ENCODE measurements at places on chromosomes 2 and 18.

DNA sequence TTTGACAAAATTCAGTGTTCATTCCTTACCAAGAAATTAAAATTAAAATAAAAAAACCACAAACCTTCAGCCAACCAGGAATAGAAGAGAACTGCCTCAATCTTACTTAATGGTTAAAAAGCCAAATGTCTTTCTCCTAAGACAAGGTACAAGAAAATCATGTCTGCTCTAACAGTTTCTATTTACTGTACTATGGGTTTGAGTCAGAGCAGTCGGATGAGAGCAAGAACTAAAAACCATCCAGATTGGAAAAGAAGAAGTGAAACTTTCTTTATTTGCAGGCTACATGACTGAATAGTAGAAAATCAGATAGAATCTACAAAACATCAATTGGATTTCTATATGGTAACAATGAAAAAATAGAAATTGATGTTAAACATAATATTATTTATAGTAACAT lies 555.5 kb upstream of the TNP1 start:
- DNase-seq: no peak

DNA sequence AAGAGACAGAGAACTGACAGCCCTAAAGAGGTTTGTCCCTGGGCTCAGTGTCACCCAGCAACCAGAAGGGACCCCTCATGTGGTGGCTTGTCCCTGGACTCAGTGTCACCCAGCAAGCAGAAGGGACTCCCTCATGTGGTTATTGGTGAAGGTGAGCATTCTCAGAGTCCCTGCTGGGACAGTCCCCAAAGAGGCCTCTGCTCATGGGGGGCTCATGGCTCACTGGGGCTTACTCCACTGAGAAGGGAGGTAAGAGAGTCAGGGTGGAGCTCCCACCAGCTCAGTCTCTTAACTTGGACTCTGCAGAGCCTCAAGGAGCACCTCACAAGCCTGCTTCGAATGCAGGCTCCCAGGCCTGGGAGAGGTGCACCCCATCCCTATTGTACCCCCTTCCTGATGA lies 145.2 kb upstream of the COPS8 start:
- no peak for DNase-seq

DNA sequence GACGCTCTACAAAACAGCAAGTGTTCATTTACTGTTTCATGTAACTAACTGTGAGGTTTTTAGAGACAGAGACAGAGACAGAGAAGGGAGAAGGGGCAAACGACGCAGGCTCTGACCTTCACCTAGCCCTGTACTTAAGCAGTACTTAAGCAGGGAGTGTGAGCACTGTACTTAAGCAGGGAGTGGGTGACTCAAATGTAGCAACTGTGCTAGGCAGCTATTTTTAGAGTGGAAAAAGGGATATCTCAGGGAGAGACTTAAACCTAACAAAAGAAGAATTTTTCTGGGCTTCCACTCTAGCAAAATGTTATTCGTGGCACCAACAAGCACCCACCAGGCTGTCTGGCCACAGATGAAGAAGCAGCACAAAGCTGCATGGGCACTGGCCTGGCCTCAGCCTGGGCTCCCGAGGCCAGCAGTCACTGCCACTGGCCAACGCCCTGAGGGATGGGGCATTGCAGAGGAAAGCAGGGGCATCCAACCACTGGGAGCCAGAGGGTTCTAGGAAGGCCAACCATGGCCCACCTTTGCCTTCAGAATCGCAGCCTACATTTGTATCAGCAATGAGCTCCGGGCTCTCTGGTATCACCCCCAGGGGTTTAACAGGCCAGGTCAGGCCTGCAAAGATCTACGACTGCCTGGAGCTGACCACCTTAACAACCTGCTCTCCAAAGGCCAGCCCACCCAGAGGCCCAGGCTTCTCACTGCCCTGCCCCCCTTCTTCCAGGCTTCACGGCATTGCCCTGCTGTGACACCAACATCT lies 154.3 kb downstream of the TTC32 start:
- DNase-seq: no peak

- DNase-seq: no peak
These were observed 1.8 kb upstream of the ALPP start for GRCh38 chr2:232376713-232377112.

DNA sequence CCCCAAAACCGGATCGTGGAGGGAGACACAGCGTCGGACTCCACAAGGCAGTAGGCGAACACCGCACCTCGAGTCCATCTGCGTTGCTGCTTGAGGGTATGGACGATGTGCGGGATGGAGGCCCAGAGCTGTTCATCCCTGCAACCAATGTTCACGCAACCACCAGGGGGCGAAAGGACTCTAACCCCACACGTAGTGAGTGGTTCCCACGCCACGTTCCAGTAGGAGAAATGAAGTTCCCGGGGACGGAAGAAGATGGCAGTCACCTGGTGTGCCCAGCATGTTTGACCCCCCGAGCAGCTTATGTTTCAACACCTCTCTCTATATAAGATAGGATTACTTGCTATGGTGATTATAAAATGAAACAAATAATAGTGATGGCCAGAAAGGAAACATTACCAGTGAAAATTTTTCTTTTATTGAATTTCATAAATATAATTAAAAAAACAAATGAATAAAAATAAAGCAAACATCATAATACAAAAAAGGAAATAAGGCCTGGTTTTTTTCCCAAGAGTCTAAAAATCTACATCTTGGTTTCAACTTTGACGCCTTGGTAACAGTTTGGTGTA lies 184.3 kb downstream of the SH3BP4 start:
- peak; percentile 11 for DNase-seq

DNA sequence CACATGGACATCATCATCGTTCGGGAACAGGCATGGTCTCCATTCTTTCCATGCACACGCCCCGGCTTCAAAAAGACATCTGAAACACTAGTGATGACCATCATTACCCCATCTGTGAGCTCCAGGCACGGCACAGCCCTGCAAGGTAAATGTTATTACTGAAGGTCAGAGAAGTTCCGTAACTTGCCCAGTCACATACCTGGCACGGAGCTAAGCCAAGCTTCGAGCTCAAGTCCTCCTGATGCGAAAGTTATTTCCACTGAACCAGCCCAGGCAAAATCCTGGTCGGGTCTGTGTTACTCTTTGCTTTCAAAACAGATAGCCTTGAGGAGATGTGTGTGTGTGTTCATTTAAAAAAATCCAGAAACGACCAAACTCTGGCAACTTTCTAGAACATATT lies 22.8 kb downstream of the FHL2 start:
- DNase-seq: no peak

DNA sequence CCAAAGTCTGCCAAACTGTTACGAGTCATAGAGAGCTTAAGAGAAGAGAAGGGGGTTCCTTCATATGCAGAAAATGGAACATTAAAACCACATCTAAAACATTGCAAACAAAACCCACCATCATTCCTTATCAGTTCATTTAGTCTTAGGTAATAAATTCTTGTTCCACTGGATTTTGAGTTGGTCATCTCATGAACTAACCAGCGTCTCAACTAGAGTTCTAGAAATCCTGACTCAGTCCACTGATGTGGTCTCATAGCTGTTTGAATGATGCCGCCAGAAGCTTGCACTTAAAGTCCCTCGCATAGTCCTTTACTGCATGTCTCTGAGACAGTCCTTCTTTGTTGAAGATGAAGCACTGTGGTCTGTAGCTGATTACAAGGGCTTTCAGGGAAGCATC lies 15.0 kb upstream of the CAB39 start:
- no peak for DNase-seq

DNA sequence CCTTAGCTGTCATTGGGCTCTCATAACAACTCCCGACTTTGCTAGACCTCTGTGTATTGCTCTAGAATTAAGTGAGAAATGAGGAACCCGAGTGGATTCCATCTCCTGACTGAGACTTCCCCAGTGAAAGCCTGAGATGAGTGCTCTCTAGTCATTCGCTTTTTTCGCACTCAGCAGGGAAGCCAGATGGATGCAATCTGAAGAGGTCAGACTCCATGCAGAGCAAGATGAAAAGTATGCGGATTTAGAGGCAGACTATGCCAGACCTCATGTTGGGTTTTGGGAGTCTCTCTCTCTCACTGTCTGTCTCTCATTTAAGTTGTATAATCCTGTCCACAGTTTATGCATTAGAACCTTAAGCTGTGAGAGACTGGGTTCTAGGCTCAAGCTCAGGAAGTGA lies 88.6 kb downstream of the SLC5A7 start:
- no peak for DNase-seq

DNA sequence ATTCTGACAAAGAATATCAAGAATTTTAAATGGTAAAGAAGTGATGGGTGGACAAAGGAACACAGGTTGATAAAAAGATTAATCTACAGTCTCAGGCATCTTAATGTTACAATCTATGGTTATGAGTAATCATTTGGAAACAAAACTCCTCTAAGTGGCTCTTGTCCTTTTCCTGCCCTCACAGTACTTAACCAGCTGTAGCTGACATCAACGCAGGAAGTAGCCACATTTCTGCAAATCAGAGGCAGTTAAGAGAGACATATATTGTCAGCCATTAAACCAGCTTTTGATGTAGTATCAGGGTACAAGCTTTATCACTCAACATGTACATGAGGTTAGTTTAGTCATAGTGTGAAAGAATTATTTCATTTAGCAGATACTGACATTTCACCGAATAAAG lies 244.6 kb downstream of the NR4A2 start:
- DNase-seq: no peak

DNA sequence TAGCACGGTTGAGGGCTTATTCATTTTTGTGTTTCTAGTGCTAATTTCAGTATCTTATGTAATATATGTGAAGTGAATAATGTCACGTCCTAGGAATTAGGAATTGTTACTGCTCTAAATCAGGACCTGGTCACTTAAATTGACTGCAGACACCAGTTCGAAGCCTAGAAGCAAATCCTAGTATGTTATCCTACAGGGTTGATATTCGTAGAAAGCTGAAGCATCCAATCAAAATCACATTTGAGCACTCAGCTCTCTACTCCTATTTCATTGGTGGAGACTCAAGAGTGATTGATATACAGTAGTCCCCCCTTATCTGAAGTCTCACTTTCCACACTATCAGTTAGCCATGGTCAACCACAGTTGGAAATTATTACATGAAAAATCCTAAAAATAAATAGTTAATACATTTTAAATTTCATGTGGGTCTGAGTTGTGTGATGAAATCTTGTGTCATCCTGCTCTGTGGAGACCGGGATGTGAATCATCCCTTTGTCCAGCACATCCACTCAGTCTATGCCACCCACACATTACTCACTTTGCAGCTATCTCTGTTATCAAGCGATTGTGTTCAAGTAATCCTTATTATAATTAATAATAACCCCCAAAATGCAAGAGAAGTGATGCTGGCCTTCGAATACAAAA lies 35.2 kb upstream of the SCN9A start:
- no peak for DNase-seq

DNA sequence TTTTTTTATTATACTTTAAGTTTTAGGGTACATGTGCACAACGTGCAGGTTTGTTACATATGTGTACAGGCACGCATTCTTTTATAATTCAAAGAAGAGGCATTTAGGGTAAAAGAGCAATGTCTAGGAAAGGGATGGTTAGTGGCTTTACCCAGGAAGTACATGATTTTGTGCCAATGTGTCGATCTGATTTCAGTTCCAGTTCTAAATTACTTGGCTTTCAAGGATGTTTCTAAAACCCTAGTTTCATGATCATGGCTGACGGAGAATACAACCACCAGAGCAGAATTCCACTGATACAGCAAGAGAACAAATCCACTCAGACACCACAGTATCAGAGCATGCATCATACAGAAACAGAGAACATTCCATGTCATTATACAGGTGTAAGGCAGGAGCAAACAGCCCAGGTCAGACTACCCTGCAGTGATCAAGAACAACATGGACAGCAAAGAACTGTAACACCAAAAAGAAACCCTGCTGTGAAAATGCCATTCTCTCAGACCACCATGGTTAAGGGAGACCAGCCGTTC lies 116.7 kb upstream of the STK17B start:
- DNase-seq: no peak

DNA sequence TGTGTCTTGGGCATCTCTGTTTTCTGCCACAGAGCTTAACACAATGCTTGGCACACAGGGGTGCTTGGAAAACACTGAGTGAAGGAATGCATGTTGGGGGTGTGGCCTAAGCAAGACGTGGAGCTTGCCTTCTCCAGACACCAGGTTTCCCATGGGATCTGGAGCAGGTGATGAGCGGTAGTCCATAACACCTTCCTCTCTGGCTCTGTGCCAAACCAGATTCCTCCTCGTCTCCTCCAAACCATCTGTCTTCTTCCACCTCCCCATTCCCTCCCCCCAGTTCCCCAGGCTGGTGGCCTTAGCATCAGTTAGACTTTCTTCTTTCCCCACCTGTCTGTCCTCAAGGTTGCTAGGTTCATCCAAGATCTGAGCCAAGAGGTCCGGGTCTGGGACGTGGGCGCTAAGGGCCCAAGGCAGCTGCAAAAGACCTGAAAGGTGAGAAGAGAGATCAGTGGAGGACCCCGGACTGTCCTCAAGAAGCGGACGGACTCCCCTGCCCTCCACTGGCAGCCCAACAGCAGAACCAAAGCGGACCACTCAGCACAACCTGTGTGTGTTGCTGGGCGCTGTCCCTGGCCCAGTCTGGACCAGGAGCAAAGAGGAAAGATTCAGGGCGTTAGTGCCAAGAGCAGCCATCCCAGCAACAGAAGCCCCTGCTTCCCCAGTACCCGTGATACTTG lies 1.2 kb upstream of the ITM2C start:
- no peak for DNase-seq

GRCh38 chr2:133561045-133561852 lies 7.0 kb downstream of the NCKAP5 start:
- no peak for DNase-seq

DNA sequence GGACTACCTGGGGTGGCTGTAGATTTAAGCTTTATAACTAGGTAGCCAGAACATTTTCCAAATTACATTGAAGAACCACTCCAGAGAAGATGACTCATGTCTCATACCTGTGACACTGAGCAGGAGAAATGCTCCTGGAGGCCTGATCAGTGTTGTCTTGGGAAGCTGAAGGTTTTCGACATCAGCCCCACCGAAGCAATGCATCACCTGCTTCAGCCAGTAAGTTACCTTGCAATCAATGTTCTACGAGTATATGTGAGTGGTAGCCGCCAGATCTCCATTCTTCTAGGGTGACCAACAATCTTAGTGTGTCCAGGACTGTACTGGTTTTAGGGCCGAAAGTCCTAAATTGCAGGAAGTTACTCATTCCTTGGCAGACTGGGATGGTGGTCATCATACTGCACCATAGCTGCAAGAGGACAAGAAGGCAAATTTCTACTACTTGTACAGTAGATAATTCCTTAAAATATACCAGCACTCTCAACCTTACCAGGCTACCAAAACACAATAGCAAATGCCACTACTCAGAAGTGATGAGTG lies 109.3 kb upstream of the LINC00305 start:
- no peak for DNase-seq

Measured in stimulated activated CD4-positive, alpha-beta T cell treated with anti-CD3 and anti-CD28 coated beads, Interleukin-2, amount 100 ng/mL, for 4 hours (primary cell).